ENCODE measurements at places on chromosomes 13 and 19. TPM values are rescaled to one million over a fixed set of nuclear protein-coding genes. Genes with fewer than 3 reads are reported as not detected.

Gene AMER2
- 1.5 TPM for total RNA-seq

Gene TNFRSF19
- 188 TPM for total RNA-seq

Gene ZNF793
- total RNA-seq = 19.4 TPM

Gene SYCN
- total RNA-seq = not detected

Gene SCN1B
- 12.0 TPM for total RNA-seq

Gene FUT6
- not detected for total RNA-seq

Gene TRPC4
- total RNA-seq = not detected

DNA sequence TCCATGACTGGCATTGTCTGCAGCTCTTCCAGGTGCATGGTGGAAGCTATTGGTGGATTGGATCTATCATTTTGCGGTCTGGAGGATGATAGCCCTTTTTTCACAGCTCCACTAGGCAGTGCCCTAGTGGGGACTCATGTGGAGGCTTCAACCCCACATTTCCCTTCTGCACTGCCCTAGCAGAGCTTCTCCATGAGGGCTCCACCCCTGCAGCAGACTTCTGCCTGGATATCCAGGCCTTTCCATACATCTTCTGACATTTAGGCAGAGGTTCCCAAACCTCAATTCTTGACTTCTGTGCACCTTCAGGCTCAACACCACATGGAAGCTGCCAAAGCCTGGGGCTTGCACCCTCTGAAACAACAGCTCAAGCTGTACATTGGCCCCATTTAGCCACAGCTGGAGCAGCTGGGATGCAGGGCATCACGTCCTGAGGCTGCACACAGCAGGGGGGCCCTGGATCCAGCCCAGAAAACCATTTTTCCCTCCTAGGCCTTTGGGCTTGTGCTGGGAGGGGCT, 800.2 kb upstream of the MIR17HG start:
- no peaks in the 10 kb centered on the region for H3K27me3 ChIP-seq
- no peak for DNase-seq
- peaks cover 26% of the 10 kb centered on the region for H3K36me3 ChIP-seq
- H3K4me3 ChIP-seq = no peak overlapping the region
- no peak overlapping the region for H3K27ac ChIP-seq
- H3K4me1 ChIP-seq = no peaks in the 10 kb centered on the region

DNA sequence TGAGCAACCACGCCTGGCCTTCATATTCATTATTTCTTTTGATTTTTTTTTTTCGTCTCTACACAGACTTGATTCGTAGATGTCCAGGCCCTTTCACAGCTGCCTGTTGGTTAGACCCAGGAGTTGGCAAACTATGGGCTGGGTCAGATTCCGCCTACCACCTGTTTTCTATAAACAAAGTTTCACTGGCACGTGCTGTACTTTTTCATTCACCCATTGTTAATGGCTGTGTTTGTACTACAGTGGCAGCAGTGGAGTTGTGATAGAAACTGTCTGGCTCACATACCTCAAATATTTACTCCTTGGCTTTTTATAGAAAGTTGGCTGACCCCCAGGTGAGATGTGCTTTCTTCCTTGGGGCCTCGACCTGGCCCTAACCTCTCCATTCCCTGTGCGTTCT, 72.9 kb upstream of the TEX29 start:
- H3K4me1 ChIP-seq = peaks cover 31% of the 10 kb centered on the region
- H3K27me3 ChIP-seq = no peaks in the 10 kb centered on the region
- peaks cover 12% of the 10 kb centered on the region for H3K36me3 ChIP-seq
- no peak overlapping the region for H3K27ac ChIP-seq

DNA sequence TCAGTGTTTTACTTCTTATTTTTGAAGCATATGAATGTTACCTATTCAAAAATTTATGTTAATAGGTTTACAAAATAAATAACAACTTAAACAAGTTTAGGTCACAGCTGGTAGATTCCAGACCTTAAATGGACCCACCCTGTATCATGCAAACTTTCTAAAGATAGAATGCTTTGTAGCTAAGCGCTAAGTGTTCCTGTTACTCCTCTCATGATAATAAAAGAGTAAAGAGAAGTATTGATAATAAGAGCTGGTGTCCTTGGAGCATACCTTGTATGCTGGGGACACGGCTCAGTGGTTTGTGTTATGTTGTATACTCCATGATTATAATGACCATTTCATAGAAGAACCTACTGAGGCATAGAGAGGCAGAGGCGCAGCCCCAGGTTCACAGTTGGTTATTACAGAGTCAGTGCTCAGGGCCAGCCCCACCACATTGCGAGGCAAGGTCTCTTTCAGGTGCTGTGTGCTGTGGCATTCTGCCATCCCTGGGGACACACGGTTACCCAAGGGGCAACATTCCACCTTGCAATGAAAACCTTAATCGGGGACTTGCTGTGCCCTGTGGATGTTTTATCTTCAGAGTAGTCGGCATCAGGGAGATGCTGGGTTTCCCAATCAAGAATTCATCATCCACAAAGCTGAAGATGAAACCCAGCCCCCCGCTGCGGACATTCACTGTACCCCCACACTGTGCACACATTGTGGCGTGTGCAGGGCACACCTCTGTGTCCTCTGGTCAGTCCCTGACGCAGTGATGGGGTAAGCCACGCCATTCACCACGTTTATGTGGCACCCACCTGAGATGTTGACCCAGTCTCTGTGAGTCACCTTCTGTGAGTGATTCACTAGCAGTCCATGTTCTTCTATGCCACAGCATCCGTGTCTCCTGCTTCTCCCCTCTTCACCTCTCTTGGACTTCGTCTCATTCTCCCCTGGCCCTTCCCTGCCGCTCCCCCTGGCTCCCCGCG, 186.7 kb downstream of the COL4A1 start:
- H3K27me3 ChIP-seq = peaks cover 8% of the 10 kb centered on the region
- H3K36me3 ChIP-seq = no peaks in the 10 kb centered on the region
- no peak for DNase-seq
- H3K4me3 ChIP-seq = no peak overlapping the region

GRCh38 chr19:58492265-58492664, 16.1 kb downstream of the ZNF446 start:
- H3K4me1 ChIP-seq = no peaks in the 10 kb centered on the region
- H3K27ac ChIP-seq = no peak overlapping the region
- H3K4me3 ChIP-seq = peak overlapping the region; percentile 30
- DNase-seq = no peak
- H3K27me3 ChIP-seq = peaks cover 5% of the 10 kb centered on the region

GRCh38 chr13:97395447-97396136, 38.4 kb upstream of the RAP2A start:
- H3K27me3 ChIP-seq = peaks cover 2% of the 10 kb centered on the region
- no peak overlapping the region for H3K27ac ChIP-seq
- DNase-seq = no peak
- H3K36me3 ChIP-seq = no peaks in the 10 kb centered on the region
- no peaks in the 10 kb centered on the region for H3K4me1 ChIP-seq

DNA sequence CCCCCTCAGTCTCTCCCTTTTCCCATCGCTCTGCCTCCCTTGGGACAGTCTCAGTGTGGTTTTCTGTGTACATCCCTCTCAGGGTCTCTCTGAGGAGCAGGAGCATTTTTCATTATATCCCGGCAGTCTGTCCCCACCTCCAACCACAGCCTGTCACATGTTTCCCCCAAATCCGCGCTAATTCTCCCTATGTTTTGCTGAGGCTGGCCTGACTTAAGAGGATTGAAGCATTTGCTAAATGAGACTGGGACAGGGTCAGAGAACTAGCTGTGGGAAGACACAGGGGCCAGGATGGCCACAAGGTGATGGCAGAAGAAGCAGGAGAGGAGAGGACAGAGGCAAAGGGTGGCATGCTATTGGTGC, 5.5 kb downstream of the TPRX1 start:
- DNase-seq = no peak
- H3K4me3 ChIP-seq = no peak overlapping the region
- no peaks in the 10 kb centered on the region for H3K4me1 ChIP-seq
- H3K36me3 ChIP-seq = peaks cover 5% of the 10 kb centered on the region
- peaks cover 1% of the 10 kb centered on the region for H3K27me3 ChIP-seq
- no peak overlapping the region for H3K27ac ChIP-seq
